ENCODE measurements at places on chromosomes 7 and 10.

DNA sequence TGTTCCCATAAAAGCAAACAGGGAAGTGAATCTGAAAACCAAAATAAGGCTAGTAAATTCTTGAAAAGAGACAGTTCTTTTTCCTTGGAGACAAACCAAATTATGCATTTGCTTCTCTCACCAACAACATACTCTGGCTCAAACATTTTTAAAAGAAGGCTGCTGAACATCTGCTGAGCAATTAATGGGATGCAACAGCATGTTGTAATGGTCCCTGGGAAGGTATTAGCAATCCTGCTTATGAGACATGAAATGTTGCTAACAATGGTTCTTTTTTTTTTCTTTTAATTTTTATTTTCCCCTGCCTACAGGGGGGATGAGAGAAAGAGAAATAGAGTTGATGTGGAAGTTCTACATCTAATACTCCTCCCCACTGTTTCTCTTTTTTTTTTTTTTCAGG is 572.1 kb downstream of the SORCS1 start:
- DNase-seq, result no peak

- no peak for DNase-seq
Measured at GRCh38 chr10:54745436-54745835, 55.6 kb downstream of the PCDH15 start.

- DNase-seq, result peak; percentile 86
Measured at GRCh38 chr10:93445097-93445960, 36.8 kb downstream of the MYOF start.

DNA sequence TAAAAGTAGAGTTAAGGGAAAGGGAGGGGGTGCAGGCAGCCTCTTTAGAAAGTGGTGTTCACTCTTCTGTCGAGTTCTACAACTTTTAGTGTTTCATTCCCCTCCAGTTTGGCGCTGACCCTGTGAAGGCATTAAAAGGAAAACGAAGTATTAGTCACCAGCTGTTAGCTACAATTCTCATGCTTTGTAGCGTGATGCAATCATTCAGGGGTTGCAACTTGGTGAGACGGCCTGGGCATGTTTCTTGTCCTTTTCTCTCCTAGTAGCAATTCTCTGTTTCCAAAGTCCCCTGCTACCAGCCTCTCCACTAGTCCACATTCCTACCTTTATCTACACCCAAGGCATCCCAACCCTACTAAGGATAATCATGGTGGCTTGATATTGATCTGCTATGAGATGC is 33.7 kb upstream of the DGKI start:
- no peak for DNase-seq

GRCh38 chr7:54846273-54846672 is 87.3 kb upstream of the SEC61G start:
- DNase-seq, result no peak

- no peak for DNase-seq
Measured at GRCh38 chr7:158403013-158403821, 184.4 kb downstream of the PTPRN2 start.

- no peak for DNase-seq
Measured at GRCh38 chr10:117656385-117657367, 114.1 kb downstream of the EMX2 start.

DNA sequence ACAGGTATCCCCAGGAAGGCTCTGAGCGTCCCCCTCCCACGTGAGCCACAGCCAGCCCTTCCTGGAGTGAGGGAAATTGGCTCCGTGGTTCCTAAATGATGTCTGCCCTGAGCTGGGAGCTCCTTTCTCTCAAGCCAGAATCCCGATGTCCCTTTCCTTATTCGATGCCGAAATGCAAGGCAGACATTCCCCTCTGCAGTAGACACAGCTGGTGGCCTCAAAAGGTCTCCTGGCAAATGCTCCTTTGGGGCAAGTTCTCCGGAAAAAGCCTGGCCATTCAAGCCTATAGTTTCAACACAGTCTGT is 98.9 kb downstream of the HIP1 start:
- no peak for DNase-seq

DNA sequence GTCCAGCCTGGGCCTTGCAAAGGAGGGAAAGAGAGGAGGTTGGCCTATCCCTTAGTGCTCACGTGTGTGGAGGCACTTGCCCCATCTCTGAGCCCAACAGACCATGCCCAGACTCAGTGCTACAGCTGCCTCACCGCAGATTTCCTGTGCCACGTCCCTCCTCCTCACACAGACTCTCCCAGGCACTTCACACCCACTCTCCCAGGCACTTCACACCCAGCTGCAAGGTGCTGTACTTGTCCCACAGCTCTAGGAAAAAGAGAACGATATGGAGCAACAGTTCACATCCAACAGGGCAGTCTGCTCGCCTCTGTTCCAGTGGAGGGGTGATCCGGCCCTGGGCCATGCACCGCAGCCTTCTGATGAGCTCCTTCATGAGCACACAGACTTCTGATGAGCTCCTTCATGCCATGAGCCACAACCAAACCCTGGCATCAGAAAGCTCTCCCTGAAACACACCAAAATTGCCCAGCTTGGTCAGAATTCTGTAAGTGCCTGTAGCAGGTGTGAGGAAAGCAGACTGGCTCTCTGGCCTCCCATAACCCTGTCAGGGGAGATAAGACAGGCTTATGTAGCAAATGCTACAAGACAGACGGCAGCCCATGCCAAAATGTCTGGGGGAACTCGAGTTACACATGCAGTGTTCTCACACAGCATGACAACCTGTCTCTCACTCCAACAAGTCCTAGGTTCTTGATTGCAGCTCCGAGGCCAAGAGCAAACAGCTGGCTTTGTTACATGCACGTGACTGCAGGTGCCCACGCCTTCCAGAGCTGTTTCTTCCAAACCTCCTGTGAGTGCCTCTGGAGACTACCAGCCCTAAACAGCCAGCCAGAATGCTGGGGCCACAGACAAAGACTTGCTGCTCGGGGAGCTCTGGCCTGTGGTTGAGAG is 348.5 kb downstream of the GRID1 start:
- DNase-seq, result no peak

GRCh38 chr10:96588060-96588554 is 1.3 kb upstream of the TM9SF3 start:
- DNase-seq, result no peak

DNA sequence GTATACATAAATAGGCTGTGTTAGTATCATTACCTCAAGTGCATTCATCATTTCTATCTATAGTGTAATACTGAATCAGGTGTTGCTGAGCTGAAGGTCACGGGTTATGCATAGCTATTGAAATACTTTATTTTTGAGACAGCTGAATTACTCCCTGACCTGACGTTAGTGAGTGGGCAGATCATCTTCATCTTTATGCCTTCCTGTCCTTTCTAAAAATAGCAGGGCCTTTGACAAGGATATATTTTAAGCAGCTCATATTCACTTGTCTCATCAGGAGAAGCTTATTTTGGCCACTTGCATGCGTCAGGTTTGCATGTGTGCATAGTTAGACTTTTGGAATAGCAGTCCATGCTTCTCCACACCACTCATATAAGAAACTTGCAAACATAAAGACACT is 63.6 kb upstream of the DKK1 start:
- DNase-seq, result no peak

GRCh38 chr7:114835303-114835702 is 86.6 kb upstream of the MDFIC start:
- DNase-seq, result no peak

- DNase-seq, result no peak
Measured at GRCh38 chr7:106247841-106248240, 36.9 kb downstream of the NAMPT start.

GRCh38 chr10:34584164-34584563 is 230.9 kb downstream of the PARD3 start:
- DNase-seq, result no peak

- no peak for DNase-seq
Measured at GRCh38 chr10:104267721-104268404, 1.1 kb upstream of the GSTO2 start.

DNA sequence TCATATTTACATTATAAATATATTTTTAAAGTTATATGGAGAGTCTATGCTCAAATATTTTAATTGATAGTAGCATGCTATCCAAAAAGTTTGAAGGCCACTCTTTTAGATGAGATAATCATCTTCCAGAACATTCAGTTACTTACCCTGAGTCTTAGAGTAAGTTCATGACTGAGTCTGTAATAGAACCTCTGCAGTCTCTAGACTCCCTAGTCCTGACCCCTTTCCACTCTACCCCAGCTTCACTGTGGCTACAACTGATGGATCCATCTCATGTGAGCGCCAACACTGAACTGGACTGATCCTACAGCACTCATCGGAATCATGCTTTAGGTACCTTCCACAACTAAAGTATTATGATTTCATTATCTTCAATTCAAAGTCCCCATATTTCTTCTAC is 10.1 kb downstream of the HACD1 start:
- no peak for DNase-seq

DNA sequence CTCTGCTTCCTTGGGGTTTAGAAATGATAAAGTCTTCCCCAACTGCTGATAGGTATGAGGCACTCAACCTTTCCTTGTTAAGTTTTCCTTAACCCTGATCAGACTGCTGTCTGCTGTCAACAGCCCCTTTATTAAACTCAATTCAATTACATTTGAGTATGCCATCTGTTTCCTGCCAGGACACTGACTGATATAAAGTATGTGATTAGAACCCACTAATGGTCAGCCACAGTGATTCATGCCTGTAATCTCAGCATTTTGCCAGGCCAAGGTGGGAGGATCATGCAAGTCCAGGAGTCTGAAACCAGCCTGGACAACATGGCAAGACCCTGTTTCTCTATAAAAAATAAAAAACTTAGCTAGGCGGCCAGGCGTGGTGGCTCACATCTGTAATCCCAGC is 18.1 kb downstream of the BAZ1B start:
- no peak for DNase-seq
